ENCODE measurements at places on chromosomes 1 and 21.

DNA sequence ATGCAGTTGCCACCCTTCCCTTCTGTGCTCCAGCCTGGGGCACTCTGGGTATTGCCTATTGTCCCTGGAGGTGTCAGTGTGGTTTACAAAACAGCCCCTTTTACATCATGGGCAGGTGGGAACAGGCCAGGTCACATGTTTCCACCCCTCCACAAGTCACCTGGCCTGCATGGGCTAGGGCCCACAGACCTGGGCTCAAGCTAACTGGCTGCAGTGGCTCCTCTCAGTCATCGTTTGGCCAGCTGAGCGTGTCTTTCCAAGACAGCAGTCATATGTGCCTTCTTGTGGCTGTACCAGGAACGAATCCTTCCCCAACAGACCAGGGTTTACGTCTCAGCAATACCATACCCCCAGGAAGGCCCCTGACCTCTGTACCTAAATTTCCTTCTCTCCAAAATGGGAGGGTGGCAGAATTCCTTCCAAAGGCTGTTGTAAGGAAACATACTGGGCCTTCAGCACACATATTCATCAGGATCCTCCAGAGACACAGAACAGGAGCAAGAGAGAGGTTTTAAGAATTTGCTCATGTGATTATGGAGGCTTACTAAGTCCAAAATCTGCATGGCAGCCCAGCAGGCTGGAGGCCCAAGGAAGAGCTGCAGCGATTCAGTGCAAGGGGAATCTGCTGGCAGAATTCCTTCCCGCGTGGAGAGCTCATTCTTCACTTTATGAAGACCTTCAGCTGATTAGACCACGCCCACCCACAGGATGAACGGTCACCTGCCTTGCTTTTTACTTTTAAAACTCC is 10.6 kb upstream of the TAS1R2 start:
- no peak for DNase-seq

DNA sequence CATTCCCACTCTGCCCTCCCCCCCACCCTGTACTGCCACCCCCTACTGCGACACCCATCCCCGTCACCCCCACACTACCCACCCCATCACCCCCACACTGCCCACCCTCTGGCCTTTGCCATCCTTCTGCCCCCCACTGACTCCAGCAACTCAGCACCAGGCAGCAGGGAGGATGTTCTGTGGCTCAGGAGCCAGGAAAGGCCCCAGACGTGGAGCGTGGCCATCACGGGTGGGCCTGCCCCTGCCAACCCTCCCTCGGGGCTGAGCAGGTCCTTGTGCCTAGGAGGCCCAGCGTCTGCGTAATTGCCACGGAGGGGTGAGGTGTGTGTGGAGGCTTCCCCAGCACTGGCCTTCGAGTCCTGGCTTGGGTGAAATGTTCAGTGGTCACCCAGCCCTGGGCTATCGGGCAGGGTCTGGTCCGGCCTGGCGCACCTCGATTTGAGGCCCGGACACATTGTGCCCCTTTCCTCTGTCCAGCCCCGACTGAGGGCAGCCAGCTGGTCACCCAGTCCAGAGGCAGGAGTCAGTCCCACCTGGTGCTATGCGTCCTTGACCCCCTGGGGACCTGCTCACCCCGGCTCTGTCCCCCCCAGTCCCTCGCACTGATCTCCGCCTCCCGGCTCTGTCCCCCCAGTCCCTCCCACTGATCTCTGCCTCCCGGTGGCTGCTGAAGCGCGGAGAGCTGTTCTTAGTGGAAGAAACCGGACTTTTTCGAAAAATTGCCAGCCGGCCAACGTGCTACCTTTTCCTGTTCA is 23.0 kb downstream of the ARHGEF16 start:
- DNase-seq, result no peak

GRCh38 chr1:175078629-175079028 is 11.0 kb downstream of the TNN start:
- DNase-seq, result no peak

- no peak for DNase-seq
These were observed 48.6 kb downstream of the PTPRC start for GRCh38 chr1:198687429-198687828.

- no peak for DNase-seq
These were observed 160.6 kb upstream of the CD34 start for GRCh38 chr1:208071435-208072031.

DNA sequence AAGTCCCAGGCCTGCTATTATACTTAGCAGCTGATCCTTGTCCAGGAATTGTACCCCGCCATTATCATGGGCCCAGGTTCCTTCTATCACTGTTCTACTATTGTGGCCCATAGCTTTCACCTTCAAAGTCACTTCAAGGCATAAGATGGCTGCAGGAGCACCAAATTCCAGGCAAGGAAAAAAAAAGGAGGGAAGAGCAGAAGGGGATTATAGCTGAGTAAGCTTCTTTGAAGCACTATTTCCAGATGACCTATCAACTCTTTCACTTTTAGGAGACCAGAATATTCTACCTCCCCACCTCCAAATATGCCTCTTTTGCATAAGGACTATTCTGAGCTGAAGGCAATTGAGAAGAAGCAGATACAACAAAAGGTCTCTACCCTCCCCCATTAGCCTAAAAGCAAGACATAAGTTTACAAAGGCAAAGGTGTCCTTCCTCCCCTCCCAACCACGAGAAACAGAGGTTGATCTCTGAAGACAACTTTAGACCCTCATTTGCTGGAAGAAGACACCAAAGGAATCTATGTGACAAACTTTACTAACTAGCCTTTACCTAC is 41.8 kb downstream of the PTAFR start:
- no peak for DNase-seq

DNA sequence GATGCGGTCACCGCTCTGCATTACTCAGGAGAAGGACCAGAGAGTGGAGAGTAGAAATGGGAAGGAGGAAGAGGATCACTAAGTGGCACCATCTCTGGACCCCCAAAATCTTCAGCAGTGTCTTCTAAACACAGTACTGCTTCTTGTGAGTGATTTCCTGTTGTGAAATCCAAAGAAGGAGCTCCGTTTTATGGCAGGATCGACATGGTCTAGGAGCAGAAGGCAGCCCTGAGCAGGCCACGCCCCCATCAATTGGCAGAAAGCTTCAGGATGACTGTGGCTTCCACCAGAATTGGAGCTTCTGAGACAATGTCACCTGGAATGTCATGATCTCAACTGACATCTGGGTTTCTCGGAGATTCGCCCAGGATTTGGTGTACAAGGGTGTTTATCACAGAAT is 171.5 kb downstream of the ADSS2 start:
- no peak for DNase-seq

DNA sequence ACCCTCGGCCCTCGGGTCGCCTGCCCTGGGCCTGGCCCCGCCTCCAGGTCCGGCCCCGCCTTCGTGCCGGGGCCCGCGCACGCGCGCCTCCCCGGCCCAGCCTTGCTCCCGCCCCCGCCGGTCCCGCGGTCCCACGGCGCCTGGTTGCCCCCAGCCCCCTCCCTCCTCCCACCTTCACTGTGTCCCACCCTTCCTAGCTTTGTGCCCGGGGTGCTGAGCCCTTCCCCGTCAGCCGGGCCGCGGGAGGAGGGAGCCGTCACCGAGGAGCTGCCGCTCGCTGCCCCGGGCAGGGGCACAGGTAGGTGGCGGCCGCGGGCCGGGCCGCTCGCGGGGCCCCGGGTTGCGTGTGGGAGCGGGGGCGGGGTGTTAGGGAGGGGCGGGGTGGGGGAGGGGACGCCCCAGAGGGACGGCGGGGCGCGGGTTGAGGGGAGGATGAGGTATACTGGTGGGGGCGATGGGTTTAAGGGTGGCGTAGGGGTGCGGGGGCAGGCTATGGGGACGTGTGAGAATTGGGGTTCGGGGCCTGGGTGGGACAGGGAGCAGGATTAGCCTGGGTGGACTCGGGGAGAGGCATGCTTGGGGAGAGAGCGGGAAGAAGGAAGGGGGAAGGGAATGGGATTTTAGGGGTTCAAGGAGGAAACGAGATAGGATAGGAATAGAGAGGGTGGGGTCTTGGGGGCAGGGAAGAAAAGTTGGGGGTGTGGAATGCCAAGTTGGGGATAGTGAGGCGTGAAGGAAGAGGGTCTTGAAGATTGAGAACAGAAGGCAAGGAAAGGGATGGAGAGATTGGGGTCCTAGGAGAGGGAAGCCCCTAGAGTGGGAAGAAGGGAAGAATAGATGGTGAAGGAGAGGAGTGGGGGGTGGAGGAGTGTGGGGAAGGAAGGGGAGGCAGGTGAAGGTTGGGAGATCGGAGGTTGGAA is at the start of gene LRRC42:
LRRC42 (plus strand) TSS at position 99 of the 920 bp plus-strand sequence. CDS start 5,650 bp downstream, outside the sequence.
- DNase-seq, result no peak

DNA sequence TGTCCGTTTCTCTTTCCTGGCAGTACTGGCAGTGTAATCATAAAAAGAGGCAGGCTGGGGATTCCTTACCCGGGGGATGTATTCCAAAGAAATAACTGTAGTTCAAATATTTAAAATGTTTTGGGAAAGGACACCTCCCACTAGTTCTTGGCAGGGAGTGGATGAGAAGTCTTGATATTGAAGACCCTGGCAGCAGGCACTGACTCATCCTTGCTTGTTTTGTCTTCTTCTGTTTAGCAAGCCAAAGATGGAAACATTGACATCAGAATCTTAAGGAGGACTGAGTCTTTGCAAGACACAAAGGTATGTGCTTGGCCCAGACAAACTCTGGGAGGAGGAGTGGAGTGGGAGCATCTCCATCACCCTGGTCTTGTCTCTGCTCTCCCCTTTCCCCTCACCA is 639 bp downstream of the IL20 start:
- no peak for DNase-seq

DNA sequence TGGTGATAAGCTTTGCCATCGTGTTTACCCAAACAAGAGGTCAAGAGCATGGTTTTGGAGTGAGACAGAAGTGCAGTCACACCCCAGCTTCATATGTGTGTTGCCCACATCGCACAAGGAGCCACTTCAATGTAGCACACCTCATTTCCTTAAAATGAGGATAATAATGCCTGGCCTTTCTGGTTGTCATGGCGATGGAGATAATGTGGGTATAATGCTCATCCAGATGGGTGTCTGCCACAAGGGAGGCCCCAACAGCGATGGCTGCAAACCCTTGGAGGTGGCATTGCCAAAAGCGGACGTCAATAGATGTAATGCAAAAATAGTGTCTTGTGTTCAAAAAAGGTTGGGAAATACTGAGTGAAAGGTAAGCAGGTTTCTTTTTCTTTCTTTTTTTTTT is 83.1 kb upstream of the AJAP1 start:
- no peak for DNase-seq
